Central memory CD4-positive, alpha-beta T cell (primary cell): ENCODE measurements at places on chromosomes 5 and 9.

DNA sequence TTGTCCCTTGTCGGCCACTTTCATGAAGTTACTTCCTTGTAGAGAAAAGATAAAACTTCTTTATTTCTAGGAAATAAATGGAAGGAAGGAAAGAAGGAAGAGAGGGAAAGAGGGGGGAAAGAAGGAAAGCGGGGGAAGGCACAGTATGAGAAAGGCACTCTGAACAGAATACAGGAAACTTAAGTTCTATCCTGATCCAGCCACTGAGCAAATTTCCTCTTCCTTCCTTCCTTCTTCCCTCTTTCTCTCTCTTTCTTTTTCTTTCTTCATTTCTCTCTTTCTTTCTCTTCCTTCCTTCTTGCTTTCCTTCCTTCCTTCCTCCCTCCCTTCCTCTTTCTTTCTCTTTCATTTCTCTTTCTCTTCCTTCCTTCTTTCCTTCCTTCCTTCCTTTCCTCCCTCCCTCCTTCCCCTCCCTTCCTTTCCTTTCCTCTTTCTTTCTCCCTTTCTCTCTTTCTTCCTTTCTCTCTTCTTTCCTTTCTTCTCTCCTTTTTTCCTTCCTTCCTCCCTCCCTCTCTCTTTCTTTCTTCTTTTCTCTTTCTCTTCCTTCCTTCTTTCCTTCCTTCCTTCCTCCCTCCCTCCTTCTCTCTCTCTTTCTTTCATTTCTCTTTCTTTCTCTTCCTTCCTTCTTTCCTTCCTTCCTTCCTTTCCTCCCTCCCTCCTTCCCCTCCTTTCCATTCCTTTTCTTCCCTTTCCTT, 240.2 kb upstream of the BRINP1 start:
- no peak for DNase-seq

DNA sequence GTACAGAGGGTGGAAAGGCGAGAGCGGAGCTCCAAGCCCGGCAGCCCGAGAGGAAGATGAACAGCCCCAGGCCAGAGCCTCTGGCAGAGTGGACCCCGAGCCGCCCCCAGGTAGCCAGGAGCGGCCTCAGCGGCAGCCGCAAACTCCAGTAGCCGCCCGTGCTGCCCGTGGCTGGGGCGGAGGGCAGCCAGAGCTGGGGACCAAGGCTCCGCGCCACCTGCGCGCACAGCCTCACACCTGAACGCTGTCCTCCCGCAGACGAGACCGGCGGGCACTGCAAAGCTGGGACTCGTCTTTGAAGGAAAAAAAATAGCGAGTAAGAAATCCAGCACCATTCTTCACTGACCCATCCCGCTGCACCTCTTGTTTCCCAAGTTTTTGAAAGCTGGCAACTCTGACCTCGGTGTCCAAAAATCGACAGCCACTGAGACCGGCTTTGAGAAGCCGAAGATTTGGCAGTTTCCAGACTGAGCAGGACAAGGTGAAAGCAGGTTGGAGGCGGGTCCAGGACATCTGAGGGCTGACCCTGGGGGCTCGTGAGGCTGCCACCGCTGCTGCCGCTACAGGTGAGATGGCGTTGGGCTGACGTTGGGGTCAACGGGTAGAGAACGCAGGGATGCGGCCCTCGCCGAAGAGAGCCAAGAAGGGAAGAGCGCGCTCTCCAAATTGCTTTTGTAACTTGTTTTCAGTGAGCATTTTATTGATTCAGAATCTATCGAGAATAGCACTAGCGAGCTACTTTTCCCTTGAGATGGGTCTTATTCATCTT, at the start of gene PTGER4:
TSS of gene PTGER4 (plus strand) at position 3 of the 769 bp plus-strand sequence. CDS start 1,079 bp downstream, outside the sequence.
- DNase-seq, result no peak

- no peak for DNase-seq
Measured at GRCh38 chr9:8863069-8863468, 1063.5 kb upstream of the DMAC1 start.

DNA sequence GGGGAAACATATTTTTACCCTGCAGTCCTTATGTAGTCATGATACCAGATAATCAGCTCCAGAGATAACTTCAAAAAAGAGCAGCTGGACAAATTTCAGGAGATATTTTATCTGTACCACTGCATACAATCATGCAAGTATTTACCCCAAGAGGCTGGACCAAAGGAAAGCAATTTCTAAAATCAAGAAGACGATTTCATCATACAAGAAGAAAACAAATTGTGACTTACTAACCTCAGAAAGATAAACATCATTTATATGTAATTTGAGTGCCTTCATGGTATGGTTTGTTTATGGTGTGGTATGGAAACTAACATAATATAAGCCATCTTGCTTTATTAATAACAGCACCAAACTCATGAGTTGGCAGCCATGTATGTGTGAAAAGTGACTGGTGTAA, 603.6 kb downstream of the PSAT1 start:
- no peak for DNase-seq

- DNase-seq, result no peak
Measured at GRCh38 chr5:95872346-95873268, 50.1 kb upstream of the GLRX start.

GRCh38 chr5:143174714-143175398, 228.6 kb downstream of the NR3C1 start:
- DNase-seq, result no peak

DNA sequence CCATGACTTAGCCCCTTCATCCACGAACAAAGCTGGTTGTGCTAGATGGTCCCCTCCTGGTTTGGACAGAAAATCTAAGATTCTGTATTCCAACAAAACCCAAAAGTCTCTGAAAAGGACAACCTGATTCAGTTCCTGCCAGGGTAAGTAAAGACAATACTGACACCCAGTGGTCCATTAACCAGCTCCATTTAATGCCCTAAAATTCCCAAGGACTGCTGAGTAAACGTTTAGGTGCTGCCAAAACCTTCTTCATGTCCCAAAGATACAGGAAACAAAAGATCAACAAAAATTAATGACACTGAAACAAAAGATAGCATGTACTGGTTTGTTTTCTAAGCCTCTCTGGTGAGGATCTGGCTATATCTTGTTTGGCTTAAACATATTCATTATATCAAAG, 25.3 kb upstream of the PPP1R2B start:
- no peak for DNase-seq

GRCh38 chr5:124402144-124402581, 344.3 kb downstream of the ZNF608 start:
- no peak for DNase-seq

- DNase-seq, result no peak
Measured at GRCh38 chr5:111129938-111130337, 37.8 kb downstream of the WDR36 start.

DNA sequence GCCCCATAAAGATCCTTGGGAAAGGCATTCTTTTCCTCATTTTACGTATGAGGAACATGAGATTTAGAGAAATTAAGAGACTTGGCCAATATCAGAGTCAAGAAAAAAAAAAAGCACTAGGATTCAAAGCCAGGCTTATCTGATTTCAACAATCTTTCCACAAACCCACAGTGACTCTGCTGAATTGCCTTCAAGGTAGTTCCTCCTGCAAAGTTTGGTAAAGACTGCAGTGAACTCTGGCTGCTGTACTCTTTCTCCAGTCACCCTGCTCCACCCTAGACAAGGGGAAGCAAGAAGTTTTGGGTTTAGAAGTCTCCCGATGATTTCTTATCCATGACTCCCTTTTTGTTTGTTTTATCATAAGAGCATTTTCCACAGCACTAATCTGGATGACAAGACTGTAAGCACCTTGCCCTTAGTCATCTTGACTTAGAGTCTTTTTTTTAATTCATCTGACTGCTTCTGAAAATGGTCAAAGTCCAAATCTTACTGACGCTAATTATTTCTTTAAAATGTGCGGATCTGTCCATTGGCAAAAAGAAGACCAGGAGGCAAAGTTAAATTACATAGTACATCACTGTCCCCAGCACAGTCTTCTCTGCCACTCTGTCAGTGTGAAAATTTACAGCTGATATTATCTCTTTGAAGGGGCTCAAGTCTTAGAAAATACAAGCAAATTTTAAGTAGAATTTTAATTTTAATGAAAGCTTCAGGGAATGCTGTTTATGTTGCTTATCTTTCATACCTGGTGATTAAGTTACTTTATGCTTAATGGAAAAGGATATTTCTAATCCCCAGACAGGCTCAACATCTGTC, 180.1 kb downstream of the TTLL11 start:
- no peak for DNase-seq

- DNase-seq, result no peak
Measured at GRCh38 chr9:94956731-94957130, 230.2 kb downstream of the AOPEP start.

DNA sequence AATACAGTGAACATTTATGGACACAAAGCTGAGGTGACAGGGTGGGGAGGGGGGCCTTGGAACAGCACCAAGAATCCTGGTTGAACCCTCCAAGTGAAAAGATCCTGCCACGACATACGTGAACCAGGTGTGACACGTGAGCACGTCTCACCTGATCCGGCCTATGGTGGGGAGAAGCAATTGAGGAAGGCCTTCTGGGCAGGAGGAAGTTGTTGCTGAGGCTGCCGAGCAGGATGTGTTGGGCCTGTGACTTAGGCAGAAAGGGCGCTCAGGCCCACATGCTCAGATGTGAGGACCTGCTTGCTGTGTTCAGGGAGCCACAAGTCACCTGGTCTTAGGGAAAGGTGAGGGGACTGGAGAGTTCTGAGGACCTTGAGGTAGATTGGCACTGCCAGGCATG, 2.5 kb upstream of the MAPK9 start:
- DNase-seq, result no peak

DNA sequence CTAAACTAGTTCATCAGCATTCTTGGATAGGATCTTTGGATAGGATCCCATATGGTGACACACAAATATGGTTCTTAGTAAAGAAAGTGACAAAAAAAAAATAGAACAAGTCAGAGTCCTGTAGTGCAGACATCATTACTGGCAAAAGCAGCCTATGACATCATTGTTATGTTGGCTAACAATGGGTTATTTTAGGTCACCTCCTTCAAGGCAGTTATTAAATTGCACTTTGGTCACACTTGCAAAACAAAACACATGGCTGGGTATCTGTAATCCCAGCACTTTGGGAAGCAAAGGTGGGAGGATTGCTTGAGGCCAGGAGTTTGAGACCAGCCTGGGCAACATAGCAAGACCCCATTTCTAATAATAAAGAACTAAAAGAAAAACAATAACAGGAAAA, 185.9 kb downstream of the KIAA0825 start:
- no peak for DNase-seq

DNA sequence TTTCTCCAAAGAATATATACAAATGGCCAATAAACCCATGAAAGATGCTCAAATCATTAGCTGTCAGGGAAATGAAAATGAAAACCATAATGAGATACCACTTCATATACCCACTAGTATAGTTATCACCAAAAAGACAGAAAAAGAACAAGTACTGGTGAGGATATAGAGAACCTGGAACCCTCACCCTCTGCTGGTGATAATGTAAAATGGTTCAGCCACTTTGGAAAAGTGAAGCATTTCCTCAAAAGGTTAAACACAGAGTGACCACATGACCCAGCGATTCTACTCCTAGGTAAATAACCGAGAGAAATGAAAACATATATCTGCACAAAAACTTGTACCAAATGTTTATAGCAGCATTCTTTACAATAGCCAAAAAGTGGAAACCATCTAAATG, 72.0 kb downstream of the HSD17B3 start:
- no peak for DNase-seq

DNA sequence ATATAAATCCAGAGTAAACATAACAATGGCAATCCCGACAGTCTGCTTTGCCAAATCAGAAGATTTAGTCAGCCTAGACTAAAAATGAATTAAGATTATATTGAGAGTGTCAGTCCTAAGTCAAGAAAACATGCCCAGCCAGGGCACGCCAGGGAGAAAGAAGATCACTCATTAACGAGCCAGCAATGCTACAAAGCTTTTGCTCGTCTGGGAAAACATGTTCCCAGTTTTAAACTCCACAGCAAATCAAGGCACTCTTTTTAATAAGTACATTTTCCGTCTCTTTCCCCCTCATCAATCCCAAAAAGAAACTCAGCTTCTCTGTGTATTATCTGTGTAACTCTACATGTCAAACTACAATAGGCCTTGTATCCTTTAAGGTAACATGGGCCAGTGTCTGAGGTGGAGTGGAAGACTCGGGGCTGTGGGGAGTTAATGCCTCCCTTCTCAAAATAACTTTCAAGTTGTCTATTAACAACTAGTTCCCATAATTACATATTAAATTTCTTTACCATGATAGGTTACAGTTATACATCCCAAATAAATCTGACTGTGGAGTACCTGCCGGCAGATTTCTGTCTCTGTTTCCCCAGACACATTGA, 40.9 kb downstream of the NFIB start:
- DNase-seq, result no peak

- no peak for DNase-seq
Measured at GRCh38 chr5:120055858-120056257, 408.2 kb upstream of the PRR16 start.

DNA sequence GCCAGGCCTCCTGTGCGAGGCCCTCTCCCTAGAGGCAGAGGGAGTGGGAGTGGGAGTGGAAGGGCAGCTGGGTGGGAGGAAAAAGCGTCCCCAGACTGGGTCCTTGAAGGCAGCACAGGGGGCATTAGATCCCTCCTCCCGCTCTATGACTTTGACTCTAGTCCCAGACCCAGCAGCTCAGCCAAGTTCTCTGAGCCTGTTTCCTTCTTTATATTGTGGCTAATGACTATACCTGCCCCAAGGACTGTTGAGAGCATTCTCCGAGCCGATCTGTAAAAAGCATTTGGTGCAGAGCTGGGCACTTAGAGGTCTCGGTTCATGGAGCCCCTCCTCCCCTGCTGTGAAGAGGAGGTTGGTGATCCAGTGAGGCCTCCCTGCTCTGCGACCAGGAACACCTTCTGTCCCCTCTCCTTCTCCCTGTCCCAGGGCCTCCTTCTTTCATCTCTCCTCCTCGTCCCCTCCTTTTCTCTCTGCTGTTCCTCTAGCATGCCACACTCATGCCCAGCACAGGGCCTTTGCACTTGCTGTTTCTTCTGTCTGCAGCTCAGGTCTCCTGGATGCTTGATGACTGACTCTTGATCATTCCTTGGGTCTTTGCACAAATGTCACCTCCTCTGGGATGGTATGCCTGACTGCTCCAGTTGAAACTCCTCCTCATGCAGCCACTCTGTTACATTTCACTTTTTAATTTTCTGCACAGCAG, 23.4 kb upstream of the PSD2 start:
- DNase-seq, result no peak

- no peak for DNase-seq
Measured at GRCh38 chr9:15178631-15179030, 128.4 kb downstream of the TTC39B start.

- DNase-seq, result no peak
Measured at GRCh38 chr9:74691058-74691457, 193.9 kb downstream of the RORB start.

GRCh38 chr9:33868440-33868973, 51.5 kb downstream of the UBE2R2 start:
- no peak for DNase-seq
